ENCODE measurements at places on chromosomes 6 and 20.

GRCh38 chr20:6909608-6910007 is 142.1 kb downstream of the BMP2 start:
- no peak for DNase-seq

DNA sequence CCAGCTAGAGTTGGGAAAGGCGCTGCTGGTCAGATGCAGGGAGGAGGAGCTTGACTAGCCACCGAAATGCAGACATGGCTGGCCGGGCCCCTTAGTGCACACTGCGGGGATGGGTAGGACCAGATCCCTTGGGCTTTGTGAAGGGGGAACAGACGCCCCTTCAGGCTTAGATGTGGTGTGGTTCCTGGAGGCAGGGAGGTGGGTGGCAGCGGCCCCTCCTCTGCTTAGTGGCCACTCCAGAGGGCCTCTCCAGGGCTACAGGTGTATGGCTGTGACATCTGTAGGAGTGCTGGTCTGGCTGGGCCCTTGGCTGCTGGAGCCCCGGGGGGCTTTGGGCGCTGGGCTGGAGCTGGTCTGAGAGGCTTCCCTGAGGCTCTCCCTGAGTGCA is 5.9 kb downstream of the CCND3 start:
- DNase-seq, result no peak

GRCh38 chr6:6580225-6580856 is 8.2 kb upstream of the LY86 start:
- no peak for DNase-seq

DNA sequence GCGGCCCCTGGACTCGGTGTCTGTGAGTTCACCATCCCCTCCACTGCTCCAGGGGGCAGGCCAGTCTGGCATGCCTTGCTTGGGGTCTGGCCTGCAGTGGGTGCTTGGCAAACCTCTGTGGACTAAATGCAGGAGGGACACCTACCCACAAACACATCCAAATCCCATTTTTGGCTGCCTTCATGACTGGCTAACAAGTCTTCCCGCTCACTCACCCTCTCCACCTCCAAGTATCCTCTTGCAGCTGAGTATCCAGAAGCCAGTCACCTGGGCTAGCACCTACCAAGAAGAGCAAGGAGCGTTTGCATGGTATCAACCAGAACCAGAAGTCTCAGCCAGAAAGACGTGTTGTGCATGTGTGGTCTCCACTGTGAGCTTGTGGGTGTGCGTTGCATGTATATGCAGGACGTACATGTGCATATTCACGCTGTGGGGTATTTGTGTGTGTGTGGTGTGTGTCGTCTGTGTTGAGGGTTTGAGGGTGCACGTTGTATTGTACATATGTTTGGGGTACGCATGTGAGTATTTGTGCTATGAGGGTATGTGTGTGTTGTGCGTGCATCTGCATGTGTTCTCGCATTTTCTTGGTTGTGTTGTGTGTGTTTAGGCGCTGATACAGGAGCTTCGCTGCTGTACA is 5.6 kb upstream of the PMEPA1 start:
- no peak for DNase-seq

DNA sequence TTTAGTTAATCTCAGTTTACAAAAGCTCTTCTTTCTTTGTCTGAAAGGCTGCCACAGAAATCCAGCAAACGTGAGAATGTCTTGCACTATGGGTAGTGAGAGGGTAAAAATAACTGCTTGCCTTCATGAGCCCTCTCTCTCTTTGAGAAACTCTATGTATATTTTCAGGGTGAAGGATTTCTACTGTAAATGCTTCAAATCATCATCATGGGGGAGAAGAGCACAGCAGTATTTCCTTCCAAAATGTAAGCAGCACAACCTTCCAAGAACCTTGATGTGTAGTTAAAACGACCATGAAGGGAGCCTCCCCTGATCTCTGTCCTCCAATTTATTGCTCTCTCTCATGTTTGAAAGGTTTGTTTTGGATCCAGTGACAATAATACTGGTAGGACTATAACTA is 141.3 kb upstream of the CENPW start:
- no peak for DNase-seq

- no peak for DNase-seq
These were observed 109.8 kb downstream of the ZDHHC14 start for GRCh38 chr6:157490611-157491269.

DNA sequence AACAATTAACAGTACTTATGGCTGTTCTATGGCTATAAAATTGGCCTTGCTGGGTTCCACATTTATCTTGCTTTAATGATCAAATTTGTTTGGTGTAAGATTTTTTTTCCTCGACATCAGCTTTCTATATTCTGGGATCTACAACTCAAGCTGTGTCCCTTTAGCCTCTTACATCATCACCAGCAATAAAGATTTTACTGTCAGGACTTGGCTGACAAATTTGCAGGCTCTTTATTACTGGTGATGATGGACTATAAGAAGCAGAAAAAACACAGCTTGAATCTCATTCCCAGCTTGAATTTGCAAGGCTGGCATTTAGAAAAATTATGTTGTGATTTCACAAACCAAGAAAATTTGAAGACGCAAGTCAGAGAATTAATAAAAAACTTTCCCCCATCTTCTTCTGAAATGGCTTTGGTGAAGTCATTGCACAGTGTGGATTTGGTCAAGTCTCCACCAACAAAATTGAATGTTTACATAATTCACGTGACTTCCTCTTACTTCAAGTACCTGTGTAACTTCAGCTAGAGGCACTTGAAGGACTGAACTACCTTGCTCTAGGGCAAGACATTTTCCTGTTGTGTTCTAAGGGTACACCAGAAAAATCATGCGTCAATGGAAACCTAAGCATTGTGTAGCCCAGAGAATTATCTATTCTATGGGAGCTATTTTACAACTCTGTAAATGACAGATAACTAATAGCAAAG is 175.0 kb downstream of the CBLN4 start:
- DNase-seq, result no peak

GRCh38 chr6:84657486-84657885 is 106.9 kb downstream of the TBX18 start:
- no peak for DNase-seq

DNA sequence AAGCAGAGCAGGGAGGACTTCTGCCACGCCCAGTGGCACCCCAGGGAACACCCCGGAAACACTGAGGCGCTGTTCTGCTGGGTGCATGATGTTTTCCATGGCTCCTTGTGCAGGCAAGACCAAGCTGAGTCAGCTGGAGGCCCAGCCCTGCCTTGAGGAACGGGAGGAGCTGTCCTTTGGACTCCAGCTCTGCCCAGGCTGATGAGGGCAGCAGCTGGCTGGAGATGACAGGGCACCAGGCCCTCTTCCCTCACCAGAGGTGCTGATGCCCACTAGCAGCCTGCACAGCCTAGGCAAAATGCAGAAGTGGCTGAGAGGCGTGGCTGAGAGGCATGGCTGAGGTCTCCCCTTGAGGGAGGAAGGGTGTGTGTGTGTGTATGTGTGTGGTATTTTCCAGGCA is 2.4 kb downstream of the C6orf132 start:
- peak; percentile 50 for DNase-seq

GRCh38 chr6:146408583-146408982 is 135.1 kb upstream of the RAB32 start:
- DNase-seq, result no peak

- no peak for DNase-seq
These were observed 12.3 kb downstream of the HMGN4 start for GRCh38 chr6:26550250-26550993.
